ENCODE measurements at places on chromosomes 13 and 19.
A peak's percentile ranks its signal among the peaks of the same experiment; 100 is the strongest.

DNA sequence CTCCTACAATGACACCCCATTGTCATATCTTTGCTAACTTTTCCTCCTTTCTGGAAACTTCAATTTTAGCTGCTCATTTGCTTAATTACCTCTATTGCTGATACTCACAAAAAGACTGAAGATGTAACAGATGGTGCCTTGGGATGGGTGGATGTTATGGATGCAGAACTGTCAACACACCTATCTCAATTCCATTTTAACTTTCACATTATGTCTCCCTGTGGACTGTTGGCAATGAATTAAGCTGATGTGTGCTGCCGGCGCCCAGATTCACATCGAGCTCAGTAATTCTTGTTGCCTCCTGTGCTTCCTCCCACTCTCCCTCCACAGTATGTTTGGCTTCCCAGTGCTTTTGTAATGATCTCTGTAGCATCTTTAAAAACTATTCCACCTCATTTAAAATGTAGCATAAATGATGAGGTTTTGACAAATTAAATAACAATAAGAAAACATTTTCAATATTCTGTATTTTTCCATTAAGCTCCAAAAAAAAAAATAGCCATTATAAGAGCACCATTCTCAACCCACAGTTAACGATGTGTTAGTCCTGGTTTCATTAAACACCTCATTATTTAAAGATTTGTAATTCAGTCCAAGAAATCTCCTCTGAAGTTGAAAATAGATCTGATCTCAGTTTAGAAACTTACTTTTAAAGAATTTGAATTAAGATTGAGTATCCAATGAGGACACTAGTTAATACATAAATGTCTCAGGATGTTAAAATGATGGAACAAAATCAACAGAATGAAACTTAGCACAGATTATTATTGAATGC is 99.9 kb upstream of the FAM216B start:
- DNase-seq: no peak

DNA sequence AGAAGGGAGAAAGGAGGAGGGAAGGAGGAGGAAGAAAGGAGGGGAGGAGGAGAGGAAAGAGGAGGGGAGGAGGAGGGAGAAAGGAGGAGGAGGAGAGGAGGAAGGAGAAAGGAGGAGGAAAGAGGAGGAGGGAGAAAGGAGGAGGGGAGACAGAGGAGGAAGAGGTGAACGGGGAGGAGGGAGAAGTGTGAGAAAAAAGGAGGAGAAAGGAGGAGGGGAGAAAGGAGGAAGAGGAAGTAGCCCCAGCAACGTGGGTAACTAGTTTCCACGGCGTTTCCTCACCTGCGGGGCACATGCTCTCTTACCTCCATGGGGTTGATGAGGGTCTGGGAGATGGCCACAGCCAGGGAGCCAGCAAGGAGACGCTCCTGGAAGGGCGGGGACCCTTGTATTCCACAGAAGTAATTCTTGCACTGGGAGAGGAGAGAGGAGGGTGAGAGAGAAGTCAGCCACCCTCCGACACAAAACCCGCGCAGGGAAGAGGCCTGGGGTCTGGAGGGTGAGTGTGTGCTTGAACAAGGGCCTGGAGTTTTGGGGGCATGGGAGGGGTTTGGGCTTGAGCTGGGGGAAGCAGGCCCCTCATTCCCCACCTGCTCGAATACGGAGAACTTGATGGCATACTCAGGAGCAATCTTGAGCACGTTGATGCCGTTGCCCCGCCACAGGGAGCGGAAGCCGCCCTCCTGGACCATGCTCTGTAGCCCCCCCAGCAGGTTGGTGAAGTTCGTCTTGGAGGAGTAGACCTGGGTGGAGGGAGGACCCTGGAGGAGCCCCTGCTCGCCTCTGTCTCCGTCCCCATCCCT is 3.9 kb downstream of the SLC25A41 start:
- no peak for DNase-seq

GRCh38 chr19:6343462-6343861 is 10.1 kb upstream of the ACER1 start:
- no peak for DNase-seq

DNA sequence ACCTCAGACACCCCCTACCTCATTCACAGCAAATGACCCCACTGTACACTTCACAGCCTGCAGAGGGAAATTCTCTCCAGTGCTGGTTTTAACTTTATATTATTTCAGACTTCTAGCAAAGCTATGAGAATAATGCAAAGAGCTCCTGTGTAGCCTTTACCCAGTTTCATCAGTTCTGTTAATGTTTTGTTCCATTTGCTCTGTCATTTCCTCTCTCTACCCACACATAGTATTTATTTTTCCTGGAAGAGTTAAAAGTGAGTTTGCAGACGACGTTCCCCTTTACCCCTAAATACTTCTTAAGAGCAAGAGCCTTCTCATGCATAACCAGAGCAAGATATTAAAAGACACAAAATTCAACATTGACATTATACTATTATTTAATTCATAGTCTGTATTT is 49.9 kb upstream of the ADGRE1 start:
- peak; percentile 28 for DNase-seq

- DNase-seq: no peak
Observed at GRCh38 chr13:25816239-25816638, 235.6 kb downstream of the SHISA2 start.

DNA sequence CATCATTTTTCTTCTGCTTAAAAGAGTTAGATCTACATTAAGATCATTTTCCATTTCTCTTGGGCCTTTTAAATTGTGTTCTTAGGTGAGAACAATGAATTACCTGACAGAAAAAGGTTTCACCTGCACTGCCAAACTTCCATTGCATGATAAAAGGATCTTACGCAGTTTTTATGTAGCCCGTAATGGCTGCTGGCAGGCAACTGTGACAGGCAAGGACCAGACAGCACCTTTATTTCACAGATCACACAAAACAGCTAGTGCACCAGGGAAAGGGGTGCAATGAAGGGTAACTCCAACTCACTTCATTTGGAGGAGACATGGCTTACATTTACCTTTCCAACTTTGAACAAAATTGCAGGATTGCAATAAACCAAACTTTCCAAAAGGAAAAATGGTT is 159.8 kb downstream of the SLITRK1 start:
- DNase-seq: no peak

DNA sequence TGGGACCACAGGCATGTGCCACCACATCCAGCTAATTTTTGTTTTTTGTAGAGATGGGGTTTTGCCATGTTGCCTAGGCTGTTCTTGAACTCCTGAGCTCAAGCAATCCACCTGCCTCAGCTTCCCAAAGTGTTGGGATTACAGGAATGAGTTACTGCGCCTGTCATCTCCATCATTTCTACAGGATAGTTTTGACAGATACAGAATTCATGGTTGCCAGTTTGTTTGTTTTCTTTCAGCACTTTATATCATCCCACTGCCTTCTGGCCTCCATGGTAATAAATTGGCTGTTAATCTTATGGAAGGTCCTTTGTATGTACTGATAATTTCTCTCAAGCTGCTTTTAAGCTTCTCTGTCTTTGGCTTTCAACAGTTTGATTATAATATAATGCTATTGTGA is 165.2 kb downstream of the RNF17 start:
- DNase-seq: no peak

- no peak for DNase-seq
Observed at GRCh38 chr13:41944635-41945397, 16.1 kb downstream of the VWA8 start.

Measured in common myeloid progenitor, CD34-positive (primary cell).